ENCODE measurements at places on chromosomes 12 and 14. TPM values are rescaled to one million over a fixed set of nuclear protein-coding genes. Genes with fewer than 3 reads are reported as not detected.

GRCh38 chr14:101033006-101033405 lies 129.5 kb upstream of the RTL1 start:
- no peak for DNase-seq

Gene GPRC5A
- polyA plus RNA-seq = 16.1 TPM

- peak; percentile 52 for DNase-seq
Measured at GRCh38 chr12:116130431-116130830, 147.1 kb downstream of the MED13L start.

Gene ADGRD1
- polyA plus RNA-seq = not detected

Gene USP5
- 100 TPM for polyA plus RNA-seq

Gene INHBE
- 0.08 TPM for polyA plus RNA-seq

Gene RHOJ
- polyA plus RNA-seq = 12.1 TPM
